Inflammatory macrophage treated with lipopolysaccharide for 4 hours (primary cell): ENCODE measurements at places on chromosomes 16 and 17.
A peak's percentile ranks its signal among the peaks of the same experiment; 100 is the strongest.

GRCh38 chr16:3101841-3102470 lies 2.9 kb upstream of the ZSCAN10 start:
- no peak for DNase-seq

- DNase-seq = no peak
Measured at GRCh38 chr16:50967827-50968612, 183.1 kb downstream of the SALL1 start.

DNA sequence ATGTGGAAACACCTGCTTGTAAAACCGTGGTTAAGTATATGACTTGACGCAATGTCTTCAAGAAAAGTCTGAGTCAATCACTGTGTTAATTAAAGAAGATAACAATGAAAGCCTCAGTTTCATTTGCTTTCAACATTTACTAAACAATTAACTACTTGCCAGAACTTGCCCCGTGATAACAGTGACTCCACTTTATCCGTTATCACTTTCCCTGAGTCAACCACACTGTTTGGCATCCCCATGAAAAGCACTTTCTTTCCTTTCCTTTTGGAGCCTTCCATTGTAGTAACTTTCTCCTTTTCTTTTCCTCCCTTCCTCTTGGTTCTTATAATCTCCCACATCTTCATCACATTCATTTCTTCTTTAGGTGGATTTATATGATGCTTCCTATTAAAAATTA lies 435.1 kb upstream of the GOT2 start:
- no peak for DNase-seq

- no peak for DNase-seq
Measured at GRCh38 chr17:31266042-31266441, 31.0 kb downstream of the OMG start.

- no peak for DNase-seq
Measured at GRCh38 chr16:62829607-62830006, 793.4 kb upstream of the CDH8 start.

- no peak for DNase-seq
Measured at GRCh38 chr16:6038941-6039645, 941.5 kb upstream of the EEF2KMT start.

DNA sequence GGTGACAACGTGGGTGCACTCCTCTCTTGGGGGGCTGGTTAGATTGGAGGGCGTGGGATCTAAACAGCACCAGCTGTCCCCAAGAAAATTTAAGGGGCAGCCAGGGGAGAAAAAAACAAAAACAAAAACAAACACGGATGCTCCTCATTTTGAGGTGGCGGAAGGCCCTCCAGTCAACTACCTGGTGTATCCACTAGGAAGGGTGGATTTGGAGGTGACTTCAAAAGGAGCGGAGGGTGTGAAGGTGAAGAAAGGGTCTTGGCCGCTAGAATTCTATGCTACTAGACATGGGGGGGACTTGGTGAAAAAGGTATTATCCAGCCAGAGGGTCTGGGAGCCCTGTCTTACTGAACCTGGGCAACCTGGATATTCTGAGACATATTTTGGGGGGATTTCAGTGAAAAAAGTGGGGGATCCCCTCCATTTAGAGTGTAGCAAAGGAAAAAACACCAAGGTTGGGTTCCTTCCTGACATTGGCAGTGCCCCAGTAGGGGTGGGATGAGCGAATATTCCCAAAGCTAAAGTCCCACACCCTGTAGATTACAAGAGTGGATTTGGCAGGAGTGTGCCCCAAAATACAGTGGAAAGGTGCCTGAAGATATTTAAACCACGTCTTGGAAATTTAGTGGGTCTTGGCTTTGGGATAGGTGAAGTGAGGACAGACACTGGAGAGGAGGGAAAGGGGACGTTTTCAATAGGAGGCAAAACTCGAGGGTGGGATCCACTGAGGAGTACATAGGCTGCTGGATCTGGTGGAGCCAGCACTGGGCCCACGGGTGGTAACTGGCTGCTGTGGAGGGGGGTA lies 454 bp upstream of the FGF11 start:
- no peak for DNase-seq

- no peak for DNase-seq
Measured at GRCh38 chr17:70158180-70158579, 11.2 kb upstream of the KCNJ2 start.

- peak; percentile 60 for DNase-seq
Measured at GRCh38 chr17:21171309-21171922, 42.5 kb downstream of the TMEM11 start.

DNA sequence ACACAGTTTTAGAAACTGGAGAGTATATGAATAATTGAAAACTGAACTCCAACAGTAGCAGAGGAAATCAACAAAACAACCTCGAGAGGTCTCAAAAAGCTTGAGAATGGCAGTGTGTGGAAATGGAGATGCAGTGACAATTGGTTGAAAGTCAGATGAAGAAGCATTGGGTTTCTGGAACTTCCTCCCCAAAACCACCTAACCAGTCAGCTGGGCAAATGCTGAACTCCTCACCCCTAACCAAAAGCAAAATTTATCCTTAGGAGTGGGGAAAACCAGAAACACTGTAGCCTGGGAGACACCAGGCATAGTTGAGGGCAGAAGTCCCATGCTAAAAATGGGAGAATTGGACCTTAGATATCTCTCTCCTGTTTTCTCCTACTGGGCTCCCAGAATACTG lies 109.9 kb downstream of the TANC2 start:
- peak; percentile 61 for DNase-seq

DNA sequence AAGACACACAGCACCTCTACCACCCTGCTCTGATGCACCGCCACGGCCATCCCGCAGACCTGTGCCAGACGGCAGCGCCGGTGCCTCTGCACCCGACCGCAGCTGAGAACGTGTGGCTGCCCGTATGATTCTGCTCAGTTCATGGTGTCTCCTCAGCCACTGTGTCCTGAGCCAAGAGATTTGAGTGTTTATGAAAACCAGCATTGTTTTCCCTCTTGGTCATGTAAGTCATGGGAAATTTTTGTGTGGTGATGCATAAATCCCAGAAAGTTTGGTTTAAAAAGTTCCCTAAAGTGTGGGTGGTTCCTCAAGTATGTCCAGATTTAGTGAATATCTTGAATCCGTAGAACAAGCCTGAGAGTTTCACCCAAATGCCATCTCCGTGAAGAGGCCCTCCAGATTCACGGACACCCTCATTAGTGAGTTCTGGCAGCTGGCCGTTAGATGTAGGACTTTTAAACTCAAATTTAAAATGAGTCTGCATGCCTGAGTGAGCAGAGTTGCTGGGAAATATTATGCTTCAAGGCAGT lies 57.6 kb downstream of the CDRT4 start:
- DNase-seq = no peak

GRCh38 chr16:31002250-31002700 lies 8.2 kb downstream of the STX1B start:
- DNase-seq = no peak

DNA sequence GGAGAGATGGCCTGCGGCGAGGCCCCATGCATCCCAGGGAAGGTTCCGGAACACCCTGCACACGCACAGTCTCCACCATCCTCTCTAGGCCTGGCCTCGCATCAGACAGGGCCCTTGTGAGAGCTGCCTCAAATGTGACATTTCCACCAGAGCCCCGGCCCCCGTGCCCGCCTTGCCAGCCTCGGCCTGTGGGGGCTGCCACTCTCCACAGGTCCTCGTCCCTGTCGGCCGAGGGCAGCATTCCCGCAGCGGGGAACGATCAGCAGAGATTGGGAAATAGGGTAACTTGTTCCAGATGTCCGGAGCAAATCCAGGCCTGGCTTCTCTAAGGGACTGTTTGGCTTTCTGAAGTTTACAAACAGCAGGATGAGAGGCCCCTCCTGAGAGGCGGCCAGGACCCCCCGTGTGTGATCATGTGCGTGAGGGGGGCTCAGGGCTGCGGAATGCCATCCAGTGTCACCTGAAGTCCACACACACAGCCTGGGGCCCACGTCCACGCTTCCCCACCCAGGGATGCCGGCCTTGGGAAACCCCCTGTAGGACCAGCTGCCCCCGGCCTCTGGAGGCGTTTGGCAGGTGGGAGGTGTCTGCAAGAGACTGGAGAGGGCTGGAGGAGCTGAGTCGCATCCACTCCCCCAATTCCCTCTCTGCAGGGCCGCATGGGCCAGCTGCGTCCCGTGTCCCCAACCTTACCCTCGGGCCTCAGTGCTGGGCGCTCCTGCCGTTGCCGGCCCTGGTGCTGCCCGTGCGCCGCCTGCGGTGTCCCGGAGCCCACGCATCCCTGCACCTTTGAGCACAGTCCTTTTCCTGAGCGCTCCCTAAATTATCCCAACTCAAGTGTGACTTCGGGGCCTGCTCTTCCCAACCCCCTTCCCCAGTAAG lies 70.4 kb downstream of the ZDHHC7 start:
- DNase-seq = no peak

DNA sequence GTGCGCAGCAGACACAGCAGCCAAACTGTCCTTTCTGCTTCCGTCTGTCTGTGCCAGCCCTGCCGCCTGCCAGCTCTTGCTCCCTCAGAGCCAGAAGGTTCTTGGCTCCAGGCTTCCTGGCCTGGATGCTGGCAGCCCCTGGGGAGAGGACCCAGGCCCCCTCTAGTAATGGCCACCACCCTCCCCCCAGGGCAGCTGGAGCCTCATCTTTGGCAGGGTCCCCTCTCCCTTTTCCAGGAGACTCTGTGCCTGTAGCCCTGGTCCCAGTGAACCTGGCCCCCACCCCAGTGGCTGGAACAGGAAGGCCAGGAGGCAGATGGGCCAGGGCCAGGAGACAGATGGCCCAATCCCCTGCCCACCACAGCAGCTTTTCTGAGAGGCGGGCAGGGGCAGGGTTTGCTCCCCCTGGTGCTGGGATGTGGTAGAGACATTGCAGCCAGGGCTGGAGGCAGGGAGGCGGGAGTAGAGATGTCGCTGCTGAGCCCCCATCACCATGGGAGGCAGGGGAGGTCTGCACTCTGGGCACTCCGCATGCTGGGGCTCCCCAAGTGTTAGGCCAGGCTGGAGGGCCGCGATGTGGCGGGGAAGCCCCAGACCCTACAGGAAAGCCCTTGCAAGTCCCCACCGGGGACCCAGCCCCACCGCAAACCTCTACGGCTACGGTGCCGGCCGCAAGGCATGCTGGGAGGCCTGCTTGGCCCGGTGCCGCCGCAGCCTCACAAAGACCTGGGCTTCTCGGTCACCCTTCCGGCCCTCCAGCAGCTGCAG lies 16.7 kb downstream of the UNC13D start:
- DNase-seq = peak; percentile 32

DNA sequence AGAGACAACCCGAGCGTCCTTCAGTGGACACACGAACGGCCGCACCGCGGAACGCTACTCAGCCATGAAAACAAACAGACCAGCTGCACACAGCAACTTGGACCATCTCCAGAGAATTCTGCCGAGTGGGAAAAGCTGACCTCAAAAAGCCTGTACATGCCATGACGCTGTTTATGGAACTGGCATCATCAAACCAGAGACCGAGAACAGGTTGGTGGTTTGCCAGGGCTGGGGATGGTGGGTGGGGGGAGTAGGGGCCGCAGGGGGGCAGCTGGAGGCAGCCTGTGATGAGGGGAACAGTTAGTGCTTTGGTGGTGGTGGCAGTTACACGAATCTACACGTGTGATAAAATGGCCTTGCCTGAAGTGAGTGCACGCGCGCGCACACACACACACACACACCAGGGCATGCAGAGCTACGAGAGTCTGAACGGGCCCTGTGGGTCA lies 169.8 kb downstream of the LAT start:
- DNase-seq = no peak

DNA sequence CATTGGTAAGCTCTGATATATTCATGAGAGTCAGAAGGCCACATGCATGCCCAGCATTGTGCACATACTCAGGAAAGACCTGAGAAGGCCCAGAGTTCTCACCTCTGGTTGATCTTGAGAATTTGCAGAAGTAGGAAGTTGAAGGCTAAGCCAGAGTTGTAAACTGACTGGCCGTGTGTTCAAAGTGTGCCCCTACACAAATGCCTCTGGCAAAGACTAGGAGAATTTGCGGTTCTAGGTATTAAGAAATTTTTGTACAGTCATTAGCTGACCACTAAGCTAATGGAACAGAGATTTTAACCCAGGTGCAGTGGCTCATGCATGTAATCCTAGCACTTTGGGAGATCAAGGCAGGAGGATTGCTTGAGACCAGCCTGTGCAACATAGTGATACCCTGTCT lies 25.0 kb downstream of the FBXL20 start:
- DNase-seq = no peak

DNA sequence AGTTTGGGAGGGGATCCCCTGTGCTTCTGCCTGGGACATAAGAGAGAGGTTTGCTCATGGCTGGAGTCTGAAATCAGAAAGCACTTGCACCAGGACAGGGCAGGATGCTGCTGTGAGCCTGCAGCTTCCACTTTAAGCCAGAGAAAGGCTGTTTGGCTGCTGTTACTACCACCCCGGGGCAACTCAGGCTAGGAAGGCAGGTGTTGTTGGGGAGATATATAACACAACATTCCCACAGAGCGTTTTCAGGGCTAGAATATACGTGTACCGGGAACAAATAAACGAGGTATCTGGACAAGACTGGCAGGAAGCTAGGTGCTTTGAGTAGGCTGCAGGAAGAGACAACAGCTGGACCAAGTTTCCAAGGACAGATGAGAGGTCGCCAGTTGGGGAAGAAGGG lies 313.3 kb upstream of the CCL2 start:
- no peak for DNase-seq
